Natural killer cell treated with Interleukin-12 subunit alpha and Interleukin-12 subunit beta and Interleukin-15 and Interleukin-18, amount 100 ng/mL, for 72 hours (primary cell): ENCODE measurements at places on chromosomes 1 and 21. TPM values are rescaled to one million over a fixed set of nuclear protein-coding genes. Genes with fewer than 3 reads are reported as not detected.
A peak's percentile ranks its signal among the peaks of the same experiment; 100 is the strongest.

GRCh38 chr1:48524892-48525467 is 53.0 kb upstream of the SPATA6 start:
- no peak for DNase-seq
- H3K4me3 ChIP-seq, result no peak overlapping the region
- H3K27ac ChIP-seq, result no peak overlapping the region
- H3K36me3 ChIP-seq, result no peaks in the 10 kb centered on the region
- peaks cover 39% of the 10 kb centered on the region for H3K27me3 ChIP-seq
- H3K4me1 ChIP-seq, result no peaks in the 10 kb centered on the region

DNA sequence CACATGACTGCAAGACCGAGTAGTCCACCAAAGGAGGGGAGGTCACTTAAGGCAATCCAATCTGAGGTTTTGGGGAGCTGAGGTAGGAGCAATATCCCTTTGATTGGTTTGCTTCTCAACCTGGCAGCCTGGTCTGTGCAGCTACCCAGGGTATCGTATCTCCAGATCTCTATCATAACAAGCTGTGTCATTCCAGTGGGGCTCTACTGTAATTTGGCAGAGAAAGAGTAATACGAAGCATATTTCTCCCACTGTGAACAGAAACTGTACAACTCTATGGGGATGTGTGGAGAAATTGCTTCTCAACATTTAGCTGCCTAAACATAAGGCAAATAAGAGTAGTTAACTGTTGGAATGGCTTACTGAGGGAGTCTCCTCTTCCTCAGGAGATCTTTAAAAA is 20.6 kb downstream of the CD101 start:
- H3K27me3 ChIP-seq, result peaks cover 9% of the 10 kb centered on the region
- no peaks in the 10 kb centered on the region for H3K4me1 ChIP-seq
- no peak overlapping the region for H3K27ac ChIP-seq
- DNase-seq, result no peak

DNA sequence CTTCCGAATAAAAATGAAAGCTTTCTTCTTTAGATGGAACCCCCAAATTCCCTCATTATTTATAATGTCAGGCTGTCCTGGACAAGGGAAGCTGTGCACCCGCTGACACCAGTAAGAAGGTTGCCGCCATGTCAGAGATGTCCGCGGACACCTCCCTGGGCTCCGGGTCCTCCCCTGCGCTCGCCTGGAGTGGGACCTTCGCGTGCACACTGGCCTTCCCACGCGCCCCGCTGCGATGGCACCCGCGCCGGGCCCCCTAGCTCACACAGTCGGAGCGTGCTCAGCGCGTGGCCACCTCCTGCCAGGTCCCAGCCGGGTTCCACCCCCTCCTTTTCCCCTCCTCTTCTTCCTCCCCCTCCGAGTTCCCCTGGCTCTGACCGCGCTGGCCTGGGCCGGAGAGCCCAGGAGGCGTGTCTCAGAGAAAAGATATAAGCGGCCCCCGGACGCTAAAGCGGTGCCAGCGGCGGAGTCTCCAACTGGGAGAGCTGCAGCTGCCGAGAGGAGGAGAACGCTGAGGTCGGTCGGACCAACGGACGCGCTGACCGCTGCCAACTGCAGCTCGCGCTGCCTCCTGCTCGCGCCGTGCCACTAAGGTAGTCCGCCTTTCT is at the start of gene G0S2:
G0S2 (plus strand) TSS at position 456 of the 608 bp plus-strand sequence. CDS start 273 bp downstream, outside the sequence.
- H3K27me3 ChIP-seq, result peaks cover 50% of the 10 kb centered on the region
- peak within 1 kb of the TSS; percentile 61 for H3K4me3 ChIP-seq
- DNase-seq, result peak; percentile 69
- H3K27ac ChIP-seq, result peak within 1 kb of the TSS; percentile 11

DNA sequence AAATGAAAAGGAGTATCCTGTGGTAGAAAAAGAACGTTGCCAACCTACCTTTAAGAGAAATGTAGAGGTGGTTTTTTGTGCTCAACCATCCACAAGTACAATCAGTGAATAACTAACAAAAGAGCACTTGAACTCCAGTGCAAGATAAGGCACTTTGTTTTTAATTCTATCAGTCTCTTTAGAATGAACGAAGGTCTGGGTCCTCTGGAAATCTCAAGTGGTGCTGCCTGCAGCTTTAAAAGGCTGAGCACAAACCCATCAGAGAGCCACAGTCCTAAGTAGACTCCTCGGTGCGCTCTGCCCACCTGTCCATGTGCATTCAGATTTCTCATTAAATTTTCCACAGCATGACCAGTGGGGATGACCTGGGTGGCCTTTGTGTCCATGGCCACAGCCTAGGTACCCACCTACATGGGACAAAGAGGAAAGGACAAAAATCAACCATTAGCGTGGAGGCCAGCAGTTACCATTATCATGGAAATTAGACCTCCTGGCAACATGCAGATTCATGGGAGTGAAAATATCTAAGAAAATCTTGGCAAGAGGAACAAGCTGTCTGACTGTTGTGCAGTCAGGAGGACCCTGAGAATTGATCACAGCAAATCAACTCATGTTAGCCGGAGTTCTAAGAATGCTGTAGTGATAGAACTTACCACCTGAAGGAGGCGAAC is 9.4 kb downstream of the TRIM45 start:
- H3K36me3 ChIP-seq, result no peaks in the 10 kb centered on the region
- H3K4me3 ChIP-seq, result no peak overlapping the region
- H3K27ac ChIP-seq, result no peak overlapping the region
- DNase-seq, result no peak
- no peaks in the 10 kb centered on the region for H3K27me3 ChIP-seq

GRCh38 chr1:203186446-203187303 is at the start of gene CHI3L1:
Gene CHI3L1, minus strand, starts transcription at chr1:203186704. Its CDS starts 81 bp downstream, at chr1:203186623.
- no peaks in the 10 kb centered on the region for H3K4me1 ChIP-seq
- H3K27me3 ChIP-seq, result peaks cover 10% of the 10 kb centered on the region
- DNase-seq, result no peak
- H3K36me3 ChIP-seq, result no peaks in the 10 kb centered on the region
- no peak within 1 kb of the TSS for H3K27ac ChIP-seq

- no peaks in the 10 kb centered on the region for H3K36me3 ChIP-seq
- peaks cover 32% of the 10 kb centered on the region for H3K27me3 ChIP-seq
- H3K4me3 ChIP-seq, result no peak overlapping the region
- H3K27ac ChIP-seq, result no peak overlapping the region
Observed at GRCh38 chr1:202687798-202688197, 22.5 kb downstream of the SYT2 start.

GRCh38 chr1:48695161-48695560 is 81.5 kb downstream of the BEND5 start:
- peaks cover under 1% of the 10 kb centered on the region for H3K27me3 ChIP-seq
- no peak overlapping the region for H3K4me3 ChIP-seq
- peak; percentile 2 for DNase-seq
- no peak overlapping the region for H3K27ac ChIP-seq
- H3K36me3 ChIP-seq, result no peaks in the 10 kb centered on the region

GRCh38 chr21:40886931-40887330 is 40.0 kb upstream of the DSCAM start:
- H3K4me1 ChIP-seq, result no peaks in the 10 kb centered on the region
- H3K4me3 ChIP-seq, result no peak overlapping the region
- no peaks in the 10 kb centered on the region for H3K36me3 ChIP-seq
- H3K27me3 ChIP-seq, result no peaks in the 10 kb centered on the region

- no peaks in the 10 kb centered on the region for H3K27me3 ChIP-seq
- DNase-seq, result no peak
- no peaks in the 10 kb centered on the region for H3K4me1 ChIP-seq
- H3K36me3 ChIP-seq, result peaks cover 6% of the 10 kb centered on the region
- no peak overlapping the region for H3K4me3 ChIP-seq
Observed at GRCh38 chr21:29496337-29496736, 197.6 kb downstream of the BACH1 start.

- no peak for DNase-seq
- no peak overlapping the region for H3K4me3 ChIP-seq
- no peaks in the 10 kb centered on the region for H3K27me3 ChIP-seq
- no peaks in the 10 kb centered on the region for H3K4me1 ChIP-seq
- H3K36me3 ChIP-seq, result no peaks in the 10 kb centered on the region
- no peak overlapping the region for H3K27ac ChIP-seq
Observed at GRCh38 chr1:239006276-239006675, 380.1 kb upstream of the CHRM3 start.

- H3K27ac ChIP-seq, result no peak overlapping the region
- no peak overlapping the region for H3K4me3 ChIP-seq
- H3K36me3 ChIP-seq, result no peaks in the 10 kb centered on the region
- peaks cover 14% of the 10 kb centered on the region for H3K4me1 ChIP-seq
- H3K27me3 ChIP-seq, result peaks cover 20% of the 10 kb centered on the region
Observed at GRCh38 chr1:109652402-109652801, 3.5 kb upstream of the GSTM4 start.

- no peak for DNase-seq
- no peaks in the 10 kb centered on the region for H3K27me3 ChIP-seq
- no peak overlapping the region for H3K4me3 ChIP-seq
- H3K36me3 ChIP-seq, result no peaks in the 10 kb centered on the region
Observed at GRCh38 chr1:112991402-112992120, 35.6 kb upstream of the SLC16A1 start.

DNA sequence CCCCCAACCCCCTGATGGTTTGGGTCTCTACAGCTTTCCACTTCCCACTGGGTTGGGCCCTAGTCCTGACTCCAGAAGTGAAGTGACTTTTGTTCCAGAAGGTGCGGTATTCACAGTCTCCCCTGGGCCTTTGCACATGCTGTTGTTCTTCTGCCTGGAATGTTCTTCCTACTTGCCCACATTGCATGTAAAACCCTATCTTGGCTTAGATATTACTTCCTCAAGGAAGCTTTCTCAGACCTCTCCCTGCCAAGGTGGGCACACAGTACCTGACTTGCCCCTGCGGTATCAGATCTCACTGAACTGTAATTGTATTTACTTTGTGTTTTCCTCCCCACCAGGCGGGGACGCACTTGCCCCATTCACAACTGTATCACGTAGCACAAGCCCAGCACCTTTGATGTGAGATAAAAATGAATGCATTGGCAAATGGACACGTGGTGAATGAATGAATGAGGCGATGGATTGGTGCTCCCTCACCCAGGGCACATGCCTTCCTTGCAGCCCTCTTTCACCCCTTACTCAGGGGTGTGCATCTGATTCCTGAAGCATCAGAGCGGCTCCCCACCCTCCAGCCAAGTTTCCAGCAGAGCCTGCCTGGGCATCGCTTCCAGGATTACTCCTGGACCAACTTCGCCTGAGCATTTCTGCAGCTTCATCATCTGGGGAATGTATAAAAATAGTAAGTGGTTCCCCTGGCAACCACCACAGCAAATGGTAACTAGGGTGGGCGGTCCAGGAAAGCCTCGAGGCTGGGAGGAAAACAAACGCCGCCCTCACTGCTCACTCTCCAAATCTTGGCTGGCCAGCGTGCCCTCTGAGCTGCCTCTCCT is 19.8 kb downstream of the NENF start:
- H3K27ac ChIP-seq, result peak overlapping the region; percentile 47
- peaks cover 2% of the 10 kb centered on the region for H3K4me1 ChIP-seq
- DNase-seq, result no peak
- H3K4me3 ChIP-seq, result no peak overlapping the region

GRCh38 chr1:230170622-230171021 is 103.6 kb downstream of the GALNT2 start:
- no peaks in the 10 kb centered on the region for H3K36me3 ChIP-seq
- H3K4me3 ChIP-seq, result no peak overlapping the region
- H3K4me1 ChIP-seq, result peaks cover 45% of the 10 kb centered on the region
- H3K27ac ChIP-seq, result peak overlapping the region; percentile 3

GRCh38 chr1:220877377-220878095 is 1.7 kb upstream of the HLX start:
- H3K4me3 ChIP-seq, result peak overlapping the region; percentile 84
- H3K27me3 ChIP-seq, result peaks cover 49% of the 10 kb centered on the region
- peaks cover 26% of the 10 kb centered on the region for H3K4me1 ChIP-seq
- H3K27ac ChIP-seq, result peak overlapping the region; percentile 61

- no peak overlapping the region for H3K4me3 ChIP-seq
- DNase-seq, result no peak
- H3K27ac ChIP-seq, result no peak overlapping the region
- peaks cover 4% of the 10 kb centered on the region for H3K36me3 ChIP-seq
- peaks cover 25% of the 10 kb centered on the region for H3K27me3 ChIP-seq
Observed at GRCh38 chr1:91335603-91336002, 69.0 kb downstream of the HFM1 start.

DNA sequence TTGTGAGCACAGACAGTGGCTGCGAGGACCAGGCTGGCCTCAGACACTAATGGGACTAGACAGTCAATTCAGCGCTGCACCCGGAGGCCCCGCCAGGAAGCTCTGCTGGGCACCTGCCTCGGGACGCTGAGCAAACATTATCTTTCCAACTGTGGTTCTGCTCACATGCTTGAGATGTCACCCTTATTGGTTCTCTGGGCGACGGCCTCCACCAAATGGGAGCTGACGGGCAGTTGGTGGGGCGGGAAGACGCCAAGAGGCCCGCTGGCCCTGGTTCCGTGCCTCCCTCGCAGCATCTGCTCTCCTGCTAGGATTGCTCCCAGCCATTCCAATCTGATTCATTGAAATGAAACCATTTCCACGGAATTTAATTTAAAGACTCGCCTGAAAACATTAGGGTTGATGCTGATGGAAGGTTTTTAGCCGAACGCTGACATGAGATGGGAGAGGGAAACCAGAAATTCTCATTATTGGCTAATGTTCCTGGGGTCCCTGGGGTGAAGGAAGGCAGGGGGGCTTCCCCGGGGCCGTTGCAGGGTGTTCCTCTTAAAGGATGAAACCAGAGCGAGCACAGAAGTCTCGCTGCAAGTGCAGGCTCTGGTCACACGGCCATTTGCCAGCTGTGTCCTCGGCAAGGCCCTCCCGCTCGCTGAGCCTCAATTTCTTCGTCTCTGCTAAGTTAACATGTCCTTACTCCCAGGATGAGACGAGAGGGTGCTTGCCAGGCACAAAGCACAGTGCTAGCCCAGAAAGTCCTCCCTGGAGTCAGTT is 512.2 kb downstream of the NPHP4 start:
- no peak for DNase-seq
- H3K36me3 ChIP-seq, result no peaks in the 10 kb centered on the region
- H3K4me1 ChIP-seq, result no peaks in the 10 kb centered on the region
- H3K27me3 ChIP-seq, result peaks cover 12% of the 10 kb centered on the region
- no peak overlapping the region for H3K27ac ChIP-seq

GRCh38 chr21:45869121-45870007 is 112.2 kb upstream of the COL6A1 start:
- DNase-seq, result peak; percentile 58
- peaks cover 4% of the 10 kb centered on the region for H3K27me3 ChIP-seq
- no peak overlapping the region for H3K27ac ChIP-seq
- no peak overlapping the region for H3K4me3 ChIP-seq
- H3K36me3 ChIP-seq, result no peaks in the 10 kb centered on the region
- peaks cover 2% of the 10 kb centered on the region for H3K4me1 ChIP-seq

DNA sequence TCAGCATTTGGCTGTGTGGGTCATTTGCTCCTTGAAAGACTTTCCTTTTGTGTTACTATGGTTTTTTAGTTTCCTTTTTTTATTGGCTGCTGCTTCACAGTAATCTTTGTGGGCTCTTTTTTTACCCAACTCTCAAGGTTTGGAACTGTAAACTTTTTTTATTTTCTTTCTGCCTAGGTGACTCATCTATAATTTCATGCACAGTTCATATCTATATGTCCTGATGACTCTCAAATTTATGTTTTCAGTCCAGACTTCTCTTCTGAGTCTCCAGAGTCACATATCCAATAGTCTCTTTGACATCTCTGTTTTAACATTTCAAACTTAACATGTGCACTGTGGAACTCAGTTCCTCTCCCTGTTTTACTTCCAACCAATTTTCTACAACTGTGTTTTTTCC is 83.4 kb downstream of the ATF6 start:
- peaks cover 40% of the 10 kb centered on the region for H3K36me3 ChIP-seq
- H3K27ac ChIP-seq, result no peak overlapping the region
- peaks cover 10% of the 10 kb centered on the region for H3K4me1 ChIP-seq

- peaks cover 6% of the 10 kb centered on the region for H3K27me3 ChIP-seq
- no peak overlapping the region for H3K27ac ChIP-seq
- H3K4me3 ChIP-seq, result no peak overlapping the region
Observed at GRCh38 chr1:43047135-43047534, 88.5 kb upstream of the SLC2A1 start.

The FMN2 gene
- not detected for total RNA-seq

The SPRR2E gene
- total RNA-seq, result not detected

The BRINP2 gene
- not detected for total RNA-seq

The OR10Z1 gene
- total RNA-seq, result not detected

The SPAG17 gene
- total RNA-seq, result not detected

The HCRTR1 gene
- not detected for total RNA-seq

The RBM8A gene
- 294 TPM for total RNA-seq

The LDLRAD2 gene
- total RNA-seq, result not detected

The FCGR1A gene
- total RNA-seq, result 0.93 TPM

The RGS4 gene
- total RNA-seq, result not detected
